ENCODE measurements at places on chromosomes 6 and 20.

DNA sequence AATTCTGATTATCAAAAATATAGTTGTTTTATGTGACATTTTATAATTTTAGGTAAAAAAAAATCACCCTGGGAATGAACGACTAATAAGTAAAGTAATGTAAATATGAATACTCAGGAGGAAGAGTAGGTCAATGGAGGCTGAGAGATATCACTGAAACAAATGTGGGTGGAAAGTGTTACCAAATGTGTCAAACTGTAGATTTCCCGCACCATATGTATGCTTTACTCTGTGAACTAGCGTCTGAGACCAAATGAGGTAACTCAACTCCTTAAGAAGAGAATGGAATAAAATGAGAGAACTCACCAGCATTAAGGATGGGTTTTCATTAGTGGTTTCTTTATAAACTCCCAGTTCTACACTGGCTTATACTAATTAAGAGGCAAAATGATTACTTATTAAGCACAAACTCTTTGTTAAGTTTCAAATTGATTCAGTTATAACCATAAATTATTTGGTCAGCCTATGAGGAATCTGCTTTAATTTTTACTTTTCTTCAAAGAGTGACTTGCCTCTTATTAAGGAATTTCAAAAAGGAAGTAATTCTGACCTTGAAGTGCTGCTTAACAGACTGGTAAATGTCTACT lies 784.7 kb upstream of the GJE1 start:
- DNase-seq, result no peak

DNA sequence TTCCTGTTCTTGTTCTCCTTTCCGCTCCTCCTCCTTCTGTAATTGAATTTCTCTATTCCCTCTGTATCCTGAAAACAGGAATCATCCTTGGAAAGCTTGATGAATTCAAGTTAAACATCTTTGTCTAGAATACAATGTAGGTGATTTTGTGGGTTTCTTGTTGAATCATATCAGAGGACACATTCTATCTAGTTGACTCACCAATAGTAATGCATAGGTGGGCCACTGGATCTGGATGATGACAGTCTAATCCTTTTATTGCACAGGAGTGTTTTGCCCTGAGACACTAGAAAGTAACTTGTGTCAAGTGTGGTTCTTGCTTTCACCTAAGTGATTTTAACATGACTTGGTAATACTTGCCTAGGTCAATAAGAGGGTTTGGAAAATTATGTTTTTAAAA lies 164.3 kb downstream of the RFPL4B start:
- no peak for DNase-seq

DNA sequence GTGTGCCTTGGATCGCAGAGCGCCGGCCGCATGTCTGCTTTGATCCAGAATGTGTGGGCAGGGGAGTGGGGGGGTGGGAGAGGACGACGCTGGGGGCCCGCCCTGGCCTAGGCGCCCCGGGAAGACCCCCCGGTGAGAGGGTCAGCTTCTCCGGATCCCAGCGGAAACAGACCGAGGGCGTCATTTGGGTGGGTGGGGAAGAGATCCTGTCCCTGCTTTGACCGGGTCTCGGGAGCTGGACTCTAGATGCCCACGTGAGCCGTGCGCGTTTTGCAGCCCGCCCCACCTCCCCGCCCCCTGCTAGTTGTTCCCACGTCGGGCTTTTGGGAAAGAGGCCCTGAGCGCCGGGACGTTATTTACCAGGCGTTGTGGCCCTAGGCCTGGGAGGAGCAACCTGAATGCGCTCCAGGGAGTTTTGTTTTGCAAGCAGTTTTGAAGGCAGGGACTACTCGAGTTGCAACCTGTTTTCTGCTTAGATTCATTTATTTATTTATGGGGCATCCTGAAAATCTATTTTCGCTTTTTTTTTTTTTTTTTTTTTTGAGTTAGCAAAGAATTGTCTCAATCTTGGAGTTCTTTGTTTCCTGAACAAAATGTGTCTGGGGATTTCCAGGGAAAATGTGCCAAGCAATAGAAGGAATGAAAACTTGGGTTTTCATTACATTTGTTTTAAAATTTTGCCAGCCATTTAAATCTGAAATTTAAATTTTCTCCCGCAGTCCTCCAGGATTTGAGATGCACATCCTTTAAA lies 1.6 kb downstream of the DSP start:
- DNase-seq, result no peak

DNA sequence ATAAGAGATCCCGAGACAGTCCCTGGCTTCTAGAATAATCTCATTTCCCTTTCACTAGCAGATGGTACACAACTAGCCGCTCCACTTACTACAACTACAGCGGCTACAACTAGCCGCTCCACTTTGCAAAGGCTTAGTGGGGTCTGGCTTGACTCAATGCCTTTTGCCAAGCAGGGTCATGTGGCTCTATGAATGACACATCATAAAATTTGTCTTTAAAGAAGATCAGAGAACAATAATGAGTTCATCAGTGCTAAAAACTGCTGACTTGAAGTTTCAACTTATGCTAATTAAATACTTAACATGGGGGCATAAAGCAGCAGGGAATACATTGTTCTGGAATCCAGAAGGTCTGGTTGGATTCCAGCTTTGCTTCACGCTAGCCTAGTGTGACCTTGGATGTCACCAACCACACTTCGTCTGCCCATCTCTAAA lies 2.0 kb upstream of the MICAL1 start:
- peak; percentile 54 for DNase-seq

GRCh38 chr20:62367136-62367632 lies at the start of gene LAMA5:
LAMA5 (minus strand) TSS chr20:62367312; CDS start chr20:62367245, 67 bp downstream.
- no peak for DNase-seq

DNA sequence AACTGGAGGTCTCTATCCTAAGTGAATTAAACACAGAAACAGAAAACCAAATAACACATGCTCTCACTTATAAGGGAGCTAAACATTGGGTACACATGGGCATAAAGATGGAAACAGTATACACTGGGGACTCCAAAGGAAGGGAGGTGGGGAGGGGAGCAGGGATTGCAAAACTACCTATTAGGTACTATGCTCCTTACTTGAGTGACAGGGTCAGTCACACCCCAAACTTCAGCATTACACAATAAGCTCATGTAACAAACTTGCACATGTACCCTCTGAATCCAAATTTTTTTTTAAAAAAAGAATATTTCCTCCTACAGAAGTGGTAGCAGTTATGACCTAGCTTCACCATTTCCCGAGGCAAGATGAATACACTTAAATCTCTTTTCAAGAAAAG lies 49.5 kb upstream of the MYLIP start:
- DNase-seq, result no peak

- no peak for DNase-seq
Measured at GRCh38 chr6:13011612-13012146, 295.1 kb downstream of the PHACTR1 start.

DNA sequence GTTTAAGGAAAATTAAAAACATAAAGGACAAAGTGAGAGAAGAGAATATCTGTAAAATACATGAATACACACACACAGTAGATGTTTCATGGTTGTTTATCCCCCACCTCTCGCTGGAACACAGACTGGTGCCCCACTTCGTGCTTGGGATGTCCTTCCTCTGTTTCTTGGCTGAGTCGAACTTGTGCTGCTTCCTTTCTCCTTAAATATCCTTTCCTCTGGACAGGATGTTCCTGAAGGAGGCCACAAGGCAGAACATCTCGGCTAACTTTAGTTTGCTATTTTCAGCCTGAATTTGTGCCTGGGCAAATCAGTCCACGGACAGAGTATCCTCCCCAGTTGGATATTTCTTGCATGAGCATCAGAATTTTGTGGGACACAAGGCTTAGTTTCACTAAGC lies 54.7 kb upstream of the ZMYND8 start:
- no peak for DNase-seq

GRCh38 chr6:41367700-41368099 lies 32.3 kb downstream of the NCR2 start:
- DNase-seq, result peak; percentile 52

GRCh38 chr6:157905590-157906342 lies 75.9 kb upstream of the SYNJ2 start:
- DNase-seq, result no peak

DNA sequence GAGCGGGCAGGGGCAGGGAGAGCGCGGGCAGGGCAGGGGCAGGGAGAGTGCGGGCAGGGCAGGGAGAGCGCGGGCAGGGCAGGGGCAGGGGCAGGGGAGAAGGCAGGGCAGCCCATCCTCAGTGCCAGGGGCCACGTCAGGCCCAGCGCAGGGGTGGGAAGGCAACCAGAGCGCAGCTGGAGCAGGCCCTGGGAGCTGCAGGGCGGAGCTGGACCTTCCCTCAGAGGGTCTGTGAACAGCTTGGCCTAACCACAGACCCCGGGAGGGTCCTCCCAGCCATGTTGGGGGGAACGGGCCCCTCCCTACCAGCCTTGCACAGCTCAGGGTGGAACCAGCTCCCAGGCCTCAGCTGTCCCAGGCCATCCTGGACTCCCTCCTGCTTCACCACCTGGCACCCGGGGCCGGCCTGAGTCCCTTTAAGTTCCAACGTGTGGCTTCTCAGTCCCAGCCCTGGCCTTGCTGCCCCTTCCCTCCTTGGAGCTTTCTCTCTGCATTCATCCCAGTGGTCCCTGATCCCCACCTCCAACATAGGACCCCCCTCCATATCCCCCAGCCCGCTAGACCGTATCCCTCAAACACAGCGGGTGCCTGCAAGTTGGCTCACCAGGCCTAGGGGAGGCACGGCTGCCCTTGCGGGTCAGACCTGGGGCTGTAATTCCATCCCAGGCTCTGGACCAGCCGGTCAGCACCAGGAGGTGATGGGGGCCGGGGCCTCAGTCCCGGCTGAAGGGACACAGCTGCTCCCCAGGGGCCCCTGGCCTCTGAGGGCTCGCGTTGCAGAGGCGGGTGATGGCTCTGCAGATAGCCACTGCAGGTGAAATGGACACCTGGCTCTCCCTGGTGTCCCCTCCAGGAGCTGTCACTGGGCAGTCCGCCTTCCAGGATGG lies 5.6 kb upstream of the ZBTB46 start:
- DNase-seq, result no peak

GRCh38 chr20:33211817-33212424 lies 5.2 kb upstream of the BPIFA3 start:
- no peak for DNase-seq

DNA sequence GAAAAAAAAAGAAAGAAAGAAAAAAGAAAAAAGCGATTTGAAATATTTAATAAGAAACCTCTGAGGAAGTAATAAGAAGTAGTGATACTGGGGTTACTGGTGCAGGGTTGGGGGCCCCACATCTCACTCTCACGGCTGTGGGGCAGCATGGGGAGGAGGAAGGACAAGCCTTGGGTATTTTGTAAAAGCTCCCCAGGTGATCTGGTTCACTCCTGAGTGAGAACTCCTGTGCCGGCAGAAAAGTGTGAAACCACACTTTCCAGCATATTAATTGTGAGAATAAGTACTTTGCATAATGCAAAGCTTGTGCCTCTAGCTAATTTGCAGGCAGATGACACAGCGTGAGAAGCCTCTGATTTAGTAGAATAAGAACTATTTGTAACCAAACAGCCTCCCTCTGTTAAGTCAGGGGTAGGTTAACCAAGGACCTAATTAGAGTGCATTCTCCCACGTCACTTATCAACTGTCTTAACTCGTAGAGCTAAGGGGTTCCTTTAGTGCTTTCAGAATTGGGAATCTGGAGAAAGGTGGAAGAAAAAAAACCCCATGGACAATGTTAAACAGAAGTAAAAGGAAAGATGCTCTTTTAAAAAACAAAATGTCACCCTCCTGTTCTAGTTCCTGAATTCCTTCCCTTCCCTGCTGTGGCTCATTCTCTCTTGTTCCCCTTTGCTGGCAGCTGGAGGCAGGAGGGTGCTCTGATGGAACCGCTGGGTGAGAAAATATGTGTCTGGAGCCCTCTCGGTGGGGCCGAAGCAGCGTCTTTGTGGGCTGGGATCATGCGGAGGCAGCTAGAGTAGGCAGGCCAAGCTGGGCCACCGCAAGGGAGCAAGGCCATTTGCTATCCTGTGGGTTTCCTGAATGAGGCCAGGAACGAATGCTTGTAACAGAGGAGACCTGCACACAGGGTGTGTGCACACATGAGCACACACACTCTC lies 108.7 kb downstream of the FYN start:
- no peak for DNase-seq

- DNase-seq, result no peak
Measured at GRCh38 chr20:341682-342081, 5.2 kb upstream of the NRSN2 start.

DNA sequence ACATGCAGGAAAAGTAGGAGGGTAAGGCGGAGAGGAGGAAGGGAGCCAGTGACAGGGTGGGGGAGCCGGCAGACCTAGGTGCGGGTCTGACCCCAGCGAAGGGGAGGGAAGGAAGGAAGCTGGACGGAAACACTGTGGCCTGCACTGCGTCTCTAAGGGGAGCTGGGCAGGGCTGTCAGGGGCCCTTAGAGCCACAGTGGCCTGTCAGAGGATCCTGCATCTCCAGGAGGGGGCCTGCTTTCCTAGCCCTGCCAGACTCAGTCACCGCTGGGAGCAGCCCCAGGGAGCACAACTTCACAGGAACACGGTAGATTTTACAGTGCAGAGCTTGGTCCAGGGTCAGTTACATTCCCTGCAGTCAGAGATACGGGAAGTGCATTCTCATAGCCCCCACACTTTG lies 118.2 kb downstream of the PACRG start:
- DNase-seq, result no peak

- DNase-seq, result no peak
Measured at GRCh38 chr6:82987951-82988350, 77.7 kb downstream of the UBE3D start.

DNA sequence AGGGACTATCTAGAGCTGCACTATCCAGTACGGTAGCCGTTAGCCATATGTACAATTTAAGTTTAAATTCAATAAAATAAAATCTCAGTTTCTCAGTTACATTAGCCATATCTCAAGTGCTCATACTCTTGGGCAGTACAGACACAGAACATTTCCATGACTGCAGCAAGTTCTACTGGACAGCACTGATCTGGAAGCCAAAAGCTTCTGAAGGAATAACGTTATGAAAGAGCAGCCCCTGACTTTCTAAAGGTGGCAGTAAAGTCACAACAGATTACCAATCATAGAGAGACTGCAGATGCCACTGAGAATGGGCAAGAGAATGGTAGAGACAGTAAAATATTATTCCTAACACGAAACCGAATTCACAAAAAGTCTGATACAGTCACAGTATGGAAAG lies 36.8 kb downstream of the NDRG3 start:
- no peak for DNase-seq

All from skin of body (tissue), 3 donors.